ENCODE measurements at places on chromosomes 12 and 14.

DNA sequence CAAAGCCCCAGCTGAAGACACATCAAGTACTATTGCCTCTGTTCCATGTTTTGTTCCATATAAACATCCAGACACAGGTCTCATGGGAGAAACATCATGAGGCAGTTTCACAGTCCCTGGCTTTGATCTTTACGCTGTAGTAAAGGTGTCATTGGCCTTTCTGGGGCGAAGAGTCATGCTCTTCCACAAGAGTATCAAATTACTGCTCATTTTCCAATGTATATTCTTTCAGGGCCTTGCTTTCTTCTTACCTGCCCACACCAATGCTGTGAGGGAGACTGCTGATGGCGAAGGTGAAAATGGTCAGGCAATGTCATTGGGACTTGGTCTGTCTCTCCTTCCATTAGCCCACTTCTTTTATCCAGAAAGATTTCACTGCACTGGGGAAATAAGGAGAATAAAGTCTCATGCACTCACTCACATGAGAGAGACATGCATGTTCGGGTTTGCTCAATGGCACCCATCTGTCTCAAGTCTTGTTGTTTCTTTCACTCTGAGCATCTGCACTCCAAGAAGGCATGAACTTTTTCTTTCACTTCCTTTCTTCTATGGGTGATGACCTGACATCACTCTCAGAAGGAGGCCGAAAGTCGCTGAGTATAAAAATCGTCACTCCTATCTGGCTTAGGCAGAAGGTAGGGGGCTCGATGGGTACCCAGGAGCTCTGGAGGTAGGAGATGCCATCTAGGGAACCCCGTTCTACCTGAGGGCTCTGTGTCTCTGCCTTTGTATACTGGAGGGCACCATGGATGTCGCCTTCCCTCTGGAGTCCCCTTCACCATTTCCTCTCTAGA is 1.3 kb upstream of the JDP2 start:
- DNase-seq, result no peak

- no peak for DNase-seq
These were observed 12.5 kb upstream of the AVPR1A start for GRCh38 chr12:63163541-63163940.

DNA sequence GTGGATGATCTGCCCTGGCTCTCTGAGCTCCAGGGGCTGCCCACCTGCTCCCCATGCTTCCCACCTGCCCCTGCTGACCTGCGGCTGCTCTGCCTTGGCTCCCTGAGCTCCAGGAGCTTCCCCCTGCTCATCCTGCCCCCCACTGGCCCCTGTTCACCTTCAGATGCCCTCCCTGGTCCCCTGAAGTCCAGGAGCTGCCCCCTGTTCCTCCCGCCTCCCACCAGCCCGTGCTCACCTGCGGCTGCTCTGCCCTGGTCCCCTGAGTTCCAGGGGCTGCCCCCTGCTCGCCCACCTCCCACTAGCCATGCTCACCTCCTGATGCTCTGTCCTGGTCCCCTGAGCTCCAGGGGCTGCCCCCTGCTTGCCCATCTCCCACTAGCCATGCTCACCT is 219.7 kb downstream of the TMEM121 start:
- no peak for DNase-seq

DNA sequence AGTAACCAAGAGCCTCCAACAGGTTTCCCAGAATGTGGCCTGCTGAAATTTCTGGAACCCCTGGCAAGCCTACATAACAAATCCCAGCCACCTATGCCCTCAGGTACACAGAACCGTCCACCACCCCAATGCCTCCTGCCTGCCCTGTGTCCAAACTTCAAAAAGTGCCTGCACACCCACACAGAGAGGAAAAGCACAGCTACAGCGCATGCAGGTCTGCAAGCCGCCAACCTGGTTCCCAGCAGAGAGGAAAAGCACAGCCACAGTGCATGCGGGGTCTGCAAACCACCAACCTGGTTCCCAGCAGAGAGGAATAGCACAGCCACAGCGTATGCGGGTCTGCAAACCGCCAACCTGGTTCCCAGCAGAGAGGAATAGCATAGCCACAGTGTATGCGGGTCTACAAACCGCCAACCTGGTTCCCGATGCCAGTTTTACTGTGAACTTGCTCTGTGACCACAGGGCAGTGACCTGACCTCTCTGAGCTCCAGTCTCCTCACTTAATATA is 113.5 kb downstream of the SCARB1 start:
- DNase-seq, result no peak

DNA sequence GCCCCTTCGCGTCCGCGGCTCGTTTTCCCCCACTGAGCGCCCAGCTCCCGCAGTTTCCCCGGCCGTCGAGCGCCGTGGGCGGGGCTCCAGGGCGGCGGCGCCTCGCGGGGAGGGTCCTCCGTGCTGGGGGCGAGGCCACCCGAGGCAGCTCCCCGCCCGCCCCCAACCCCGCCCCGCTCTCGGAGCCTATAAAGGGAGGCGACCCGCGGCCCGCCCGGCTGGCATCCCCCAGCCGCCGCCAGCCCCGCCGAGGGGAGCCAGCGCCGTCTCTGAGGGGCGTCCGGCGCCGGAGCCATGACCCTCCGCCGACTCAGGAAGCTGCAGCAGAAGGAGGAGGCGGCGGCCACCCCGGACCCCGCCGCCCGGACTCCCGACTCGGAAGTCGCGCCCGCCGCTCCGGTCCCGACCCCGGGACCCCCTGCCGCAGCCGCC is at the start of gene TAMALIN:
Gene TAMALIN (plus strand): TSS at position 221 of the 432 bp plus-strand sequence. CDS start 74 bp downstream, at position 295.
- DNase-seq, result no peak
